Stimulated activated CD4-positive, alpha-beta T cell treated with anti-CD3 and anti-CD28 coated beads, Interleukin-15, amount 100 ng/mL, for 1 hour (primary cell): ENCODE measurements at places on chromosomes 3 and 15.
A peak's percentile ranks its signal among the peaks of the same experiment; 100 is the strongest.

DNA sequence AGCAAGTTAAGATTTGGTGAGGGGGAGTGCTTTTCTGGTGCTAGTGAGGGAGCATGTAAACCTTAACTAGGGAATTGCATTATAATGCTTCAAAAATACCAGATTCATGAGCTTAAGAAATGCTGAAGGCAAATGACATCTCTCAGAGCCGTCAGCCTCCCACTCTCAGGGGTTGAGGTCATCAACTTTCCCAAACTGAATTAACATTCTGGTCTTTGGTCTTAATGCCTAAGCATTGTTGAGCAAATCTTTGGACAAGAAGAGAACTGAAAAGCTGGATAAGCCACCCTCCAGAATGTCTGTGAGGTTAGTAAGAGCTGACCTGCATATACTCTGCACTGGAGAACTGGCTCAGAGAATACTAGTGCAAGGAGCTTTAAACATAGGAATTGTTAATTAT is 124.9 kb upstream of the GAP43 start:
- DNase-seq = no peak

- peak; percentile 40 for DNase-seq
These were observed 159.7 kb downstream of the POLR2M start for GRCh38 chr15:57866149-57866736.

GRCh38 chr3:196517162-196517800 is 2.1 kb upstream of the SMCO1 start:
- no peak for DNase-seq

DNA sequence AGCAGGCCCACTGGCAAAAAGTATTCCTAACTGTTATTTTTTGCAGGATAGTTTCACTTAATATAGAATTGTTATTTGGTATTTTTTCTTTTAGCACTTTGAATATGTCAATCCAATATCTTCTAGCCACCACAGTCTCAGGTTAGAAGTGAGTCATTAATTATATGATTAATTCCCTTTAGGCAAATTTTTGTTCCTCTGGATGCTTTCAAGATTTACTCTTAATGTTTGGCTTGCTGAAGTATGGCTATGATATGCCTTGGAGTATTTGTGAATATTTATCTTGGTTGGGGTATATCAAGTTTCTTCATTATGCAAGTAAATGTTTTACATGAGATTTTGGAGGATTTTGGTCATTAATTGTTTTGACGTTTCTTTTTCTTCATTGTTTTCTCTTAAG is 152.1 kb upstream of the ALCAM start:
- no peak for DNase-seq

DNA sequence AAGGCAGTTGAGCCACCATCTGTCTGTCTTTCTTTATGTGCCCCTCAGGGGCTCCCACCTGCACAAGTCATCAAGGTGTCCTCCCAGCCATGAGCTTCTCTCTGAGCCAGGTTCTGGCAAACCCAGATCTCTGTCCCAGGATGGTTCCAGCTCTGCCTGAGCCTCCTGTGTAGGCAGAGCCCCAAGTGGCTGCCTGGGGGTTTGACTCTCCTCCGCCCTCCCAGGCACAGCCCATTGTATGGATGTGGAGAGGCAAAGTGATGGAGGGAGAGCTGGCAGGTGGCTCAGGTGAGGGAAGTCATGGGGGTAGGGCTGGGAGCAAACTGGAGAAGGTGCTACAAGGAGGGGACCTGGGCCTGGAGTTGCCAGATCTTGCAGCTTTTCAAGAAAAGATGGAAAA is 56.9 kb downstream of the GRIP2 start:
- DNase-seq = no peak

- DNase-seq = no peak
These were observed 68.2 kb downstream of the NBEAL2 start for GRCh38 chr3:47047673-47048072.

GRCh38 chr3:145411605-145412004 is 749.4 kb downstream of the PLOD2 start:
- no peak for DNase-seq

DNA sequence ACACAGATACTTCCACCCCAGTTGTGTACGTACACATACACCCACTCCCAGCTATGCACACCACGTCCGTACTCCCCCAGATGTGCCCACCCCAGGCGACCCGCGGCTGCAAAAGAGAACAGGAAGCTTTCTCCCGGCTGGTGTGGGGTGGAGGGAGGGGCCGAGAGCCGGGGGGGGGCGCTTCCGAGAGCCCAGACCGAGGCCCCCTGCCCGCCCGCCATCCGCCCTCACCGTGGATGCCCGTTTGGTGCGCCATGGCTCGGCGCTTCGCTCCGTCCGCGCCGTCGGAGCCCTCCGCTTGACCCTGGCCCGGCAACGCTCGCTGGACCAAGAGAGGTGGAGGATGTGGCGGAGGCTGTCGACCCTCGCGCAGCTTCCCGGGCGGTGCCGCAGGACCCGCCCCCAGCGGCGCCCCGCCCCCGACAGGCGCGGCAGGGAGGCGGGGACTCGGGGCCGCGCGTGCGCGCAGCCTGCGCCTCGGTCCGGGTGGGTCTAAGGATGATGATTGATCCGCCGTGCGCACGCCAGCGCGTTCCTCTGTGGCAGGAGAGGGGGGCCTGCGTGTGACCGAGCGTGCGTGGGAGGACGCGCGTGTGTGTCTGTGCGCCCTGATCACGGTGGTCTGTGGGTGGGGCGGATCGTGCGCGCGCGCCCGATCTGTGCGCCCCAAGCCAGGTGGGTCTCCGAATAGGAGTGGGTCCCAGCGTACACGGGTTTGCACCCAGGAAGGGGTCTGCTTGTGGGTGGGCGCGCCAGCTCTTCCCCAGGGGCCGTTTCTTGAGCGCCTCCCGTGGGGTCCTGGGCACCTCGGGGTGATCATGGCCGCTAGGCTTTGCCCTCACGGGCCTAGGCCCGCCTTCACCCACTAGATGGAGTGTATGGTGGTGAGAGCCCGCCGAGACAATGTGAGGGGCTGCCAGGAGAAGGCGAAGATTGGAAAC is at the start of gene TWF2:
TWF2 (minus strand) TSS at position 398 of the 941 bp plus-strand sequence; CDS start at position 256, 142 bp downstream.
- DNase-seq = peak; percentile 77

GRCh38 chr3:107951126-107951525 is 139.7 kb downstream of the CD47 start:
- DNase-seq = no peak

GRCh38 chr15:43220991-43221403 is at the start of gene EPB42:
Gene EPB42, minus strand, starts transcription at chr15:43221018. Its CDS starts 193 bp downstream, at chr15:43220825.
- DNase-seq = no peak
